CD8-positive, alpha-beta memory T cell (primary cell): ENCODE measurements at places on chromosomes 5 and 9. TPM values are rescaled to one million over a fixed set of nuclear protein-coding genes. Genes with fewer than 3 reads are reported as not detected.

GRCh38 chr5:91401175-91401574, 18.1 kb upstream of the ARRDC3 start:
- no peak overlapping the region for H3K27ac ChIP-seq
- no peaks in the 10 kb centered on the region for H3K27me3 ChIP-seq
- H3K4me3 ChIP-seq = no peak overlapping the region

DNA sequence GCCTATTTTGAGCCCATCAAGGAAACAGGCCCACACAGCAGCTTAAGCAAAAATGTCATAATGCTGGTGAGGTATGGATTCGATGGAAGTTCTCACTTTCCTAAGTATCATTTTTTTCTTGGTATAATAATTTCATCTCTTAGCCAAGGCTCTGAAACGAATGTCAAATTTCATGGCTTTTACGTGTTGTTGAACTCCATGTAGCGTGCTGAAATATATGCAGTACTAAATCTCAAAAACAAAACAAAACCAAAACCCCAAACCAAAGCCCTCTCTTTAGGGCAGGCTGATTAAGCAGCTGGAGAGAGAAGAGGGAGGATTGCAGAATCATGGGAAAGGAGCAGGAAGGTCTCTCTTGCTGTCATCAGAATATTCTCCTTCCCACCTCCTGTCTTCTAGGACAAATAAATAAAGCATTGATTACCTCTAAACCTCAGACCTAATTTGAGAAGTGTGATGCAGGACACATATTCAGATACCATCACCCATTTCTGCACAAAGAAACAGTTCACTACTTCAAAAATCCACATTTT, 58.3 kb downstream of the TMEM174 start:
- H3K27me3 ChIP-seq = peaks cover 60% of the 10 kb centered on the region
- H3K4me1 ChIP-seq = peaks cover 22% of the 10 kb centered on the region
- no peak for DNase-seq
- no peak overlapping the region for H3K27ac ChIP-seq
- no peaks in the 10 kb centered on the region for H3K36me3 ChIP-seq

DNA sequence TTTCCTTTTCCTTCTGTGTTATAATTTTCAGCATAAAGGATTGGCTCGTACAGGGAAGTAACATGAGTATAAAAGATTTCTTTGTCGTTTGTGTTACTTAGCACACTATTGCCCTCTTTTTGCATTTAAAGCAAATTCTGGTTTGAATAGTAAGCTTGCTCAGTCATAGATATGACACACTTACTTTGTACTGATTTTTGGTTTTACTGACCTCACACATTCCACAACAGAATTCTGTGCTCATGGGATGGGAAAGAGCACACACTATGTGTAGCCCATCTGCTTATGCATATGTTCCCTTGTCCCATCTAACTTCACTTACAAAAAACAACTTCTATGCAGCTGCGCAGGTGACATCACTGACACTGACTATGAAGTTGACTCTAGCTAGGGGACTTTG, 111.9 kb upstream of the MTAP start:
- H3K27ac ChIP-seq = no peak overlapping the region
- DNase-seq = no peak
- no peaks in the 10 kb centered on the region for H3K4me1 ChIP-seq
- no peak overlapping the region for H3K4me3 ChIP-seq

NR5A1 gene
- not detected for total RNA-seq

PRR16 gene
- not detected for total RNA-seq

LRRTM2 gene
- not detected for total RNA-seq

FST gene
- total RNA-seq = not detected
